Activated CD4-positive, alpha-beta T cell treated with anti-CD3 and anti-CD28 coated beads for 36 hours (primary cell): ENCODE measurements at places on chromosomes 4 and X. TPM values are rescaled to one million over a fixed set of nuclear protein-coding genes. Genes with fewer than 3 reads are reported as not detected.

FAT4 gene
- not detected for total RNA-seq

- no peak overlapping the region for H3K4me3 ChIP-seq
- DNase-seq: no peak
- H3K27ac ChIP-seq: peak overlapping the region; percentile 25
- peaks cover 16% of the 10 kb centered on the region for H3K36me3 ChIP-seq
- H3K4me1 ChIP-seq: peaks cover 35% of the 10 kb centered on the region
Observed at GRCh38 chrX:20143561-20143960, 1.9 kb upstream of the EIF1AX start.

- DNase-seq: peak; percentile 65
- H3K27ac ChIP-seq: no peak overlapping the region
- peaks cover 3% of the 10 kb centered on the region for H3K4me1 ChIP-seq
- no peaks in the 10 kb centered on the region for H3K27me3 ChIP-seq
- no peaks in the 10 kb centered on the region for H3K36me3 ChIP-seq
- no peak overlapping the region for H3K4me3 ChIP-seq
Observed at GRCh38 chr4:173013232-173013930, 155.2 kb upstream of the GALNT7 start.

DNA sequence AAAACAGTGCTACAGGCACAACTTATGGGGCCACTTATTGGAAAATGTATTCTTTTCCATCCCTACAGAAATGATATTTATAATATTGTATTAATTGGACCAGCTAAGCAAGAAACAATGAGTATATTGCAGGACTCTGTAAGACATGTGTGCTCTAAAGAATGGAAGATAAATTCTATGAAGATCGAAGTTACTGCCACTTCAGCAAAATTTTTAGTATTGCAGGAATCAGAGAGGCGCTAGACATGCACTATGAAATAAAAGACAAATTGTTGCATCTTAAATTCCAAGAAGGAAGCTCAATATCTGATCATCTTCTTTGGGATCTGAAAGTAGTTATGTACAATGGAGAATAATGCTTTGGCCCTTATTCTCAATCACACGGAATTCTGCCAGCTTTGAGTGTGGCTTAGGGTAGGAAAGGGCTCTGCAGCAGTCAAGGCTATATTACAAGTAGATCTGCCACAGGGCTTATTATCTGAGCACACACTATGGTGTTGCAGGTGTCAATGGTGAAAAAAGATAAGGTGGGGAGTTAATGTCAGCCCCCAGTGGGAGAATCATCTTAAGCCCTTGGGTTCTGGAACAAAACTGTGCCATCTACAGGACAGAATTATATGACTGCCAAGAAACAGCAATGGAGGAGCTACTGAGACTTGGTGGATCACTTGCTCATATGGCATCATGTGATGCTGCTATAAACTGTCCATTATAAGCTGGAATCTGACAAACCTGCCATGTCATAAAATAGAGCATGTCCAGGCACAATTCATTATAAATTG, 334.0 kb upstream of the NDST3 start:
- no peaks in the 10 kb centered on the region for H3K4me1 ChIP-seq
- no peak for DNase-seq
- no peak overlapping the region for H3K27ac ChIP-seq
- no peak overlapping the region for H3K4me3 ChIP-seq
- no peaks in the 10 kb centered on the region for H3K36me3 ChIP-seq

- no peaks in the 10 kb centered on the region for H3K4me1 ChIP-seq
- DNase-seq: no peak
- H3K36me3 ChIP-seq: no peaks in the 10 kb centered on the region
- no peak overlapping the region for H3K4me3 ChIP-seq
Observed at GRCh38 chrX:63282077-63282476, 69.1 kb downstream of the SPIN4 start.

DNA sequence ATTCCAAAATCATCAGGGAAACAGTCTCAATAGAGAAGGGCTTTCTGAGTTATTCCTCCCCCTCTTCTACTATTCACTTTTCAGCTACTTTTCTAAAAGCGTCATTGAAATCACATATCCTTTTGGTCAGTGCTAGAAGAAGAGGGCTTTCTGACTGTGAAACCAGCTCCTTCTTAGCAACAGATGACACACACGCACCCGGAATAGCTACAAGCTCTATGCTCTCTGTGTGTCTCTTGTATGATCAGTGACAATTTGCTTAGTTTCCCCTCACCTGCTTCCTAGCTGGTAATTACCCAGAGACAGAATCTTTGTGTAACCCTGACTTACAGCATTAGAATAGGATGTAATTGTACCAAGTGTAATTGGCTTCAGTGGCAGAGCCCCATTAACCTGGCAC, 268.1 kb upstream of the SLITRK2 start:
- no peaks in the 10 kb centered on the region for H3K36me3 ChIP-seq
- no peak overlapping the region for H3K4me3 ChIP-seq
- no peaks in the 10 kb centered on the region for H3K27me3 ChIP-seq
- H3K27ac ChIP-seq: no peak overlapping the region
- no peak for DNase-seq
